Neural crest cell (in vitro differentiated cells): ENCODE measurements at places on chromosomes 11 and 22. TPM values are rescaled to one million over a fixed set of nuclear protein-coding genes. Genes with fewer than 3 reads are reported as not detected.

DNA sequence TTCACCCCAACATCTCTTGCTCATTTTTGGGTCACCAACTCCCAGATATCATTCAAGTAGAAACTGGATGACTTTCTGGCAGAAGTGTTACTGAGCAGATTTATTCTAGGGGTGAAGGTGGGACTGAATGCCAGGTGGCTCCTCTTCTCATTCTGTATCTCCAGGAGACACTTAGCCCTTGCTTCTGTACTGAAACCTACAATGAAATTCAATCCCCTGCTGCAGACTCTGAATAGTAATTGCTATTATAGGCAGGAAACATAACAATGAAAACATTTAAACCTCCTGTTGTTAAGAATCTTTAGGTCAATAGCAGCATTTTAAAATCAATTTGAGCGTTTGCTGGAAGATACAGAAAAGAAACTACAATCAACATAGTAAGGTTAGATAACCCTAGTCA is 879.4 kb upstream of the TENM4 start:
- H3K36me3 ChIP-seq, result no peaks in the 10 kb centered on the region
- H3K4me1 ChIP-seq, result no peaks in the 10 kb centered on the region
- no peak for DNase-seq
- H3K27ac ChIP-seq, result no peak overlapping the region
- no peak overlapping the region for H3K4me3 ChIP-seq

- peak overlapping the region; percentile 94 for H3K4me3 ChIP-seq
- H3K27ac ChIP-seq, result peak overlapping the region; percentile 12
- peaks cover 23% of the 10 kb centered on the region for H3K4me1 ChIP-seq
- DNase-seq, result no peak
- no peaks in the 10 kb centered on the region for H3K27me3 ChIP-seq
Measured at GRCh38 chr11:6474413-6474792, 662 bp upstream of the TRIM3 start.

The VPS11 gene
- 30.6 and 35.4 TPM in 2 replicates for total RNA-seq

DNA sequence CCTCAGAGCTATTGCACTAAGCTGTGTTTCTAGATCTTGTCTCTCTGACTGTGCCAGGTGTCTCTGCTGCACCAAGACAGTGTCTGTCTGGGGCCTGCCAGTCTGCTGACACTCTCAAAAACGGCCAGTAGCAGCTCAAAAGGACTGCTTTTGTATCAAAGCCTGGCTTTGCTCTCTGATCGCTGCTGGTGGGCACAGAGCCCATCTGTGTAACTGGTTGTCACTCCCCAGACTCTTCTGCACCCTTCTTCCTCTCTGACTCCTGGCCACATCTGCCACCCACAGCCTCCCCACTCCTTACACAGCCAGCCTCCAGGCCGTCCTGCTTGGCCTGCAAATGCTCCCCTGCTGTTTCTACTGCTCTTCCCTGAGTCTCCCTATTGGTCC is 26.5 kb downstream of the MED15 start:
- H3K36me3 ChIP-seq, result peaks cover 7% of the 10 kb centered on the region
- H3K27me3 ChIP-seq, result no peaks in the 10 kb centered on the region
- peaks cover 45% of the 10 kb centered on the region for H3K4me1 ChIP-seq
- peak overlapping the region; percentile 90 for H3K27ac ChIP-seq
- no peak overlapping the region for H3K4me3 ChIP-seq

DNA sequence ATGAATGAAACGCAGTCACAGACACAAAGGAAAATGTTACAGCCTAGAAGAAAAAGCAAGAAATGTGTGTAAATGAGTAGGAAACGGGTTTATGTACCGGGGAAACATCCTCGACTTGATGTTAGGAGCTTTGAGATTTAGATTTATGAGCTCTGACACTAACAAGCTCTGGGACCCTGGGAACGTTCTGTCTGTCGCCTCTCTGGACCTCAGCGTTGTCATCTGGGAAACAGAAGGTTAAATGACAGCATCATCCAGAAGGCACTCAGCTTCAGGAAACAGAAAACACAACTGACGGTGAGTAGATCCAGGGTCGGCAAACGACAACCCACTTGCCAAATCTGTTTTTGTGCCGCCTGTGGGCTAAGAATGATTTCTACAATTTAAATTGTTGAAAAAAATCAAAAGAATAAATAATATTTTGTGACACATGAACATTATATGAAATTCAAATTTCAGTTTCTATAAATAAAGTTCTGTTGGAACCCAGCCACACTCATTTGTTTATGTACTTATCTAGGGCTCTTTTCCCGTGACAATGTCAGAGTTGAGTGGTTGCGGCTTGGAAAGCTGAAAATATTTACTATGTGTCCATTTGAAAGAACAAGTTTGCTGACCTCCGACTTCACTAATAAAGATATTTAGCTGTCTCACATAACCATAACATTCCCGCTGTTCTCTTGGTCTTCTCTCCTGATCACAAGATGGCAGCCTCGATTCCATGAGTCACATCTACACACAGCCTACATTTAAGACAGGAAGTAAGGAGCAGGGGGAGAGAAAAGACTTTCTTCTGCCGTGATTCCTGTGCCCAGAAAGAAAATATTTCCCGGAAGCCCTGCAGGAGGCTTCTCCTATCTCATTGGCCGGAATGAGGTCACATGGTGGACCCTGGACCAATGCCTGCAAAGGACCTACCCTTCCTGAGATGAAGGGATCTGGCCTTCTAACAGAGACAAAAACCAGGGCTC is 47.1 kb upstream of the SYT13 start:
- no peaks in the 10 kb centered on the region for H3K36me3 ChIP-seq
- no peak overlapping the region for H3K4me3 ChIP-seq
- peaks cover 10% of the 10 kb centered on the region for H3K27me3 ChIP-seq
- H3K4me1 ChIP-seq, result peaks cover 10% of the 10 kb centered on the region
- no peak overlapping the region for H3K27ac ChIP-seq
- DNase-seq, result no peak

- no peak overlapping the region for H3K27ac ChIP-seq
- no peaks in the 10 kb centered on the region for H3K36me3 ChIP-seq
- DNase-seq, result no peak
- peaks cover 24% of the 10 kb centered on the region for H3K4me1 ChIP-seq
- peaks cover 9% of the 10 kb centered on the region for H3K27me3 ChIP-seq
Measured at GRCh38 chr11:45607995-45608394, 57.4 kb downstream of the CHST1 start.

GRCh38 chr11:19819148-19819547 is 106.5 kb downstream of the NAV2 start:
- no peak overlapping the region for H3K27ac ChIP-seq
- DNase-seq, result no peak
- H3K4me3 ChIP-seq, result no peak overlapping the region
- H3K36me3 ChIP-seq, result peaks cover 2% of the 10 kb centered on the region

- H3K36me3 ChIP-seq, result no peaks in the 10 kb centered on the region
- no peaks in the 10 kb centered on the region for H3K27me3 ChIP-seq
- H3K4me1 ChIP-seq, result peaks cover 6% of the 10 kb centered on the region
- no peak overlapping the region for H3K27ac ChIP-seq
- H3K4me3 ChIP-seq, result no peak overlapping the region
Measured at GRCh38 chr11:108565653-108566052, 27.9 kb downstream of the EXPH5 start.

The CBLIF gene
- not detected in 2 replicates for total RNA-seq
